ENCODE measurements at places on chromosomes 12 and 14.

DNA sequence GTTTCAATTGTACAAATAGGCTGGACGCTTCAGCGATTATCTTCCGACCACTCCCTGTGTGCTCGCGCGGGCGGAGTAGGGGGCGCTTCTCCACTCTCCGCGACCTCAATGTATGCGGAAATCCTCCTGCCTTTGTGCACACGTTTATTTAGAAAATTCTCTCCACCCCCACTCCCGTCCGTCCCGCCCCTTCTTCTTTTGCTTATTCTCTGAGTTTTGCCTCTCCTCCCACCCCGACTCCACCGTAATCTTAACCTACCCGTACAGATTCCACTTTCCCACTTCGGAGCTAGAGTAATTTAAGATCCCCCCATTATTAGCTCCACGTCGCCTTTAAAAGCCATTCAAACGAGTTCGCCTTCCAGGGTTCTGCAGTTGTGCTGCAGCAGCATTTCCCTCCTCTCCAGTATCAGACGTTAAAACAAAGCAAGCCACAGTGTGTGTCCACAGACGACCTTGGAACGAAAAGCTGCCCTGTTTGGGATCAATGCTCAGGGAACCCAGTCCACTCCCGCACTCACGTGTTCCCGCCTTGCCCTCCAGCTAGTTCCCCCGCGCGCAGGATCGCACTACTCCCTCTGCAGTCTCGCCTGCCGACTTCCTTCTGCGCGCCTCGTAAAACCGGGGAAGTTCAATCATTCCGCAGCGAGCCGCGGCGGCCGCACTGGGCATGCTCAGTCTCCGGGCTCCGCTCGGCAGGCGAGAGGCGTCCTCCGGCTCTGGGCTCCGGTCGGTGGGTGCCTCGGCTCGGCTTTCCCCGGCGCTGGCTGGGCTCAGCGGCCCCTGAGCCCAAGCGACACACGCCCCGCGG is at the start of gene ANO6:
Gene ANO6, plus strand, starts transcription at position 677 of the 811 bp plus-strand sequence. CDS start 227 bp downstream, outside the sequence.
- ATAC-seq: peak; percentile 89

GRCh38 chr12:15842108-15842507 is 40.1 kb upstream of the STRAP start:
- ATAC-seq: no peak

DNA sequence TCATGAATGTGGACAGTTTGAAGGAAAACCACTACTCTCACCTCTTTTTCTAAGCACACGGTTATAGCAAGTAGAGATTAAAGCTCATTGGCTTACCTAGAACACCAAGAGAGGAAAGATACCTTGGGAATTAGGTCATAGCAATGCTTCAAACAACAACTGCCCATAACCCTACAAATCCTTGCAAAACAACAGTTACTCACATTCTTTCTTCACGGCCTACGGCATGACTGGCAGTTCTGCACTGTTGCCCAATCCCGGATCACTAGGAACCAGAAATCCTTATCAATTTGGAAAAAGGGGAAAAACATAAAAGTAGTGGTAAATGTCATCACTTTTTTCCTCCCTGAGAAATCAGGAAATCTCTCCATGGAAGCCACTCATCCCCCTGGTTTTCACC is 9.6 kb upstream of the ISM2 start:
- ATAC-seq: no peak

DNA sequence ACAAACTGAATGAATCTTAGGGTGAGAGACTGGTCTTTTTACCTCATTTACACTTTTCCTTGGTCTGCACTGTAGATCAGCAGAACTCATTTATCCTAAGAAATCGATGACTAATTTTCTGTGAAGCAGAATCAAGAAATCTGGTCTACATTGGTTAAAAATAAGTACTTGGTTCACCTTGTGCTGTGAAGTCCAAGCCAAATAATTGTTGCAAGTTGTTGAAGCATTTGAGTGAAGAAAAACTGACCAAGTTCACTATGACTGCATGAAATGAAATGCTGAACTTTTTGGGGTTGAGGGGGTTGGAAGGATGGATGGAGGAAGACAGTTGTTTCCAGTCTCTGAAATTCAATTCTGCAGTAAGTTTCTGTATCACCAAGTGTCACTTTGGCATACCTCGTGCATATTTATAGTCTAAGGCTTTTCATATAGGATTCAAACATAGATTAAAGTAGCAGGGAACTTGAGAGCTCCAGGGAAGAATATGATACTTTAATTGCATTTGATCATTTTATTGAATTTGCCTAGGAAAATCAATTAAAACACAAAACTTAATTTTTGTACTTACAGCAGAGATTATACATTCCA is 75.0 kb downstream of the FAR2 start:
- no peak for ATAC-seq

DNA sequence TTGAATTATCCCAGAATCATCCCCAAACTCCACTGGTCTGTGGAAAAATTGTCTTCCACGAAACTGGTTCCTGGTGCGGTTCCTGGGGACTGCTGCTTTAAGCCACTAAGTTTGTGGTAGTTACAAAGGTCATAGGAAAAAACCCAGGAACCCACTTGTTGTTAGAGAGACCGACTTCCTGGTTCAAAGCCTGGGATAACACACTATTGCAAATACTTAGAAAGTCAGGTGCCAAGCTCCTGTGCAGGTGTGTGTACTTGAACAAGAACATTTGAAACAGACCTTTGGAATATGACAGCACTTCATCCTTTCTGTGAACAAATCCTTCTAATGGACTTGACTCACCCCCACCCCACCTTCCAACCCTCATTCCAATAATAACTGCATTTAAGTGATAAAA is 519.6 kb downstream of the GLT1D1 start:
- no peak for ATAC-seq

- no peak for ATAC-seq
Observed at GRCh38 chr12:16726879-16727278, 120.9 kb upstream of the LMO3 start.

GRCh38 chr12:79769189-79769859 is 78.6 kb upstream of the PAWR start:
- ATAC-seq: no peak

- no peak for ATAC-seq
Observed at GRCh38 chr14:61147381-61147821, 133.7 kb downstream of the TMEM30B start.

DNA sequence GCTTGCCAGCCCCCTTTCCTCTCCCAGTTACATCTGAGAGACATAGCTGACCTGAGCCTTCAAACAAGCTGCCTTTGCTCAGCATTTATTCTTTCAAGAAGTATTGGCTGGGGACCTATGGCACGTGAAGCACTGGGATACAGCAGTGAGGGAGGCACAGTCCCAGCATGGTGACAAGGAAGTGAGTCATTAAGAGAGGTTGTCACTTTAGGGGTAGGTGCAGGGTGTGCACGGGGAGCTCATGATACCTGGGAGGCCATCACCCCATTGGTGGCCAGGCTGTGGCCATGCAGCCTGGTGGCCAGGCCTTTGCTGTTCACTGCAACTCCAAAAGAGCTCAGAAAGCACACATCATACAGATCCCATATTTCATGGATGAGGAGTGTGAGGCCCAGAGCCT is 5.7 kb upstream of the KRT75 start:
- no peak for ATAC-seq

DNA sequence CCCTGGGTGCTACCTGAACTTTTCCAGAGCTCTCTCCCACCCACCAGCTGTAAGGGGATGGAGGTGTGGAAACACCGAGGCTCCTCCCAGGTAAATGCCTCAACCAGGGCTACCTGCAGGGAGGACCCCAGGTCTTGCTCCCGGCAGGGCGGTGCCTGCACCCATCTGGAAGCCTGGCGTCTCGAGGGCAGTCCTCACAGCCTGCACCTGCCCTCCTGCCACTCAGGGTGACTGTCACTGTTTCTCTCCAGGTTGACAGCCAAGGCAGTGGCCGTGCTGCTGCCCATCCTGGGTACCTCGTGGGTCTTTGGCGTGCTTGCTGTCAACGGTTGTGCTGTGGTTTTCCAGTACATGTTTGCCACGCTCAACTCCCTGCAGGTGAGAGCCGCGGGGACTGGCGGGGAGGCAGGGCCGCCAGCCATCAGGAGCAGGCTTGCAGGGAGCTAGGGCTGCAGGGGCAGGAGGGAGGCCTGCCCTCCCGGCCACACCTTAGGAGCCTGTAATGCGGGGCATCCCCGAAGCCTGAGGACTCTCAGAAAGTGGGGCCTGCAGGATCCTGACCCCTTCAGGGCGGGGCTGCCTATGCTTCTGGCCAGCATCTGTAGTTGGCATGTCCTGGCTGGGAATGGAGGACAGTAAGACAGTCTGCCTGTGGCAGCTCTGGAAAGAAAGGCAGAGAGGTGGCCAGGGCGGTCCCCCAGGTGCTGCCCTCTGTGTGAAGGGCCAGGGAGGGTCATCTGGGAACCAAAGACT is 182.3 kb downstream of the ADGRD1 start:
- no peak for ATAC-seq

DNA sequence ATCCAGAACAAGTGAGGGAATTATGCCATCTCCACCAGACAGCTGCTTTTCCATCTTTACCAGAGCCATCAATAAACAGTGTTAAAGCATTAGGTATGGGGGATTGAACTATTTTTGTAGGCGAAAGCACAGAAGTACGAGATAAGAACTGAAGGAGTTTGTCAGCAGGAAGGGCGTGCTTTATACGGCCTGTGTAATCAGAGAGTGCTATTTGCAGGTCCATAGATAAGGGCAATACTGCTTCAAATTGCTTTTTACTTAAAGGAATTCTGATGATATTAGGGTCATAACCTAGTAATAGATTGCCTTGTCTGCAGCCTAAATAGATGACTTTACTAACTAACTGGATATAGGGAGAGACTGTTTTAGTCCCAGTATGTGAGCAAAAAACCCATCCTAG is 20.3 kb upstream of the CLEC4E start:
- ATAC-seq: no peak

- ATAC-seq: no peak
Observed at GRCh38 chr12:100445081-100445481, 28.6 kb upstream of the NR1H4 start.

GRCh38 chr14:101506926-101507835 is 54.1 kb upstream of the DIO3 start:
- no peak for ATAC-seq

DNA sequence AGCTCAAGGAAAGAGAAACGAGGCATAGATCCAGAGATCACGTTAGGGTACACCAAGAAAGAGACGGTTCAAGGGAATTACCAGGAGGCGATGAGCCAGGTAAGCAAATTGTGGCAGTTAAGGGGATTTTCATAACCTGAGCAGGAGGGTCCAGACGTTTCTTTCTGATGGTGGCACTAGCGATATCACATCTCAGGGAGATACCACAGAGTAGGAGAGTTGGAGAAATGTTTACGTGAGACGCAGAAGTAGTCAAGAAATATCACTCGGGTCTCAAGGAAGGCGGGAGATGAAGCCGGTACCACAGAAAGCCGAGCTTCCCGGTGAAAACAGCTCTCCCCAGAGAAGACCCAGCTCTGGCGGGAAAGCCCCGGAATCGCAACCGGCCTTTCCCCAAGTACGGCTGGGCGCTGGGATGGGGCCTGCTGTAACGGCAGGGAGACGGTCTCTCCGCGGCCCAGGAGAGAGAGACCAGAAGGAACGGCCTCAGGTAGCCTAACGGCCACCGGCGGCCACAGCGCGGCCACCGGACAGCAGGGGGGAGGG is 485 bp downstream of the SENP1 start:
- ATAC-seq: peak; percentile 59

GRCh38 chr12:53560912-53561589 is 53.8 kb upstream of the NPFF start:
- ATAC-seq: peak; percentile 62

- peak; percentile 18 for ATAC-seq
Observed at GRCh38 chr12:62190689-62191490, 69.3 kb upstream of the USP15 start.
